ENCODE measurements at places on chromosomes 11 and 22.

DNA sequence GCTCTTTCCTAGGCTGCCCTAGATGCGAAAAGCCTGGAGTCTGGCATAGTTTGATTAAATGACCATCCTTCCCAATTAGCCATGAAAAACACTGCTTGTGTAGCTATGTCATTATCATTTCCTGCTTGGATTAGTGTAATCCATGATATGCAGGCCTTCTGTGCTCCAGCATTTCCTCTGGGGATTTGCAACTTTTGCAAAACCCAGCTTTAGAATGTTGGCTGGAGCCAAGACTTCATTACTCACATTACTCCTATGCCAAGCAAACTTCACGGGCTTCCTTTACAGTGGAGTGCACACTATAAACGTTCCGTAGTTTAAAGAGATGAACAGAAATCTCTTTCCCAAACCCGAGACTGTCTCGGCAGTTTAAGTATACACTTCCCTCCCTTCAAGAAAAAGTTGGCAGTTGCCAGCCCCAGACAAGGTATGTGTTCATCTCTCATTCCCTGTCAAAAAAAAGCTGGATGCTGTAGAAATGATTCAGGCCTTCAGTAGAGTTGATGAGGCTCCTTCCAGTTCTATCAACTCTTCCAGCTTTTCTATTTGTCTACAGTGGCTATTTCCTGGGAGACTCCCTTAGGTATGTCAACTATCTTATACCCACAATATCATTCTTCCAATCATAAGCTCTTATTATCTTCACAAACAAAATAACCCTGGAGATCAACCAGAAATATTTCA lies 180.0 kb downstream of the MAML2 start:
- DNase-seq = no peak

- DNase-seq = no peak
Observed at GRCh38 chr22:35064664-35065063, 1.3 kb upstream of the ISX start.

DNA sequence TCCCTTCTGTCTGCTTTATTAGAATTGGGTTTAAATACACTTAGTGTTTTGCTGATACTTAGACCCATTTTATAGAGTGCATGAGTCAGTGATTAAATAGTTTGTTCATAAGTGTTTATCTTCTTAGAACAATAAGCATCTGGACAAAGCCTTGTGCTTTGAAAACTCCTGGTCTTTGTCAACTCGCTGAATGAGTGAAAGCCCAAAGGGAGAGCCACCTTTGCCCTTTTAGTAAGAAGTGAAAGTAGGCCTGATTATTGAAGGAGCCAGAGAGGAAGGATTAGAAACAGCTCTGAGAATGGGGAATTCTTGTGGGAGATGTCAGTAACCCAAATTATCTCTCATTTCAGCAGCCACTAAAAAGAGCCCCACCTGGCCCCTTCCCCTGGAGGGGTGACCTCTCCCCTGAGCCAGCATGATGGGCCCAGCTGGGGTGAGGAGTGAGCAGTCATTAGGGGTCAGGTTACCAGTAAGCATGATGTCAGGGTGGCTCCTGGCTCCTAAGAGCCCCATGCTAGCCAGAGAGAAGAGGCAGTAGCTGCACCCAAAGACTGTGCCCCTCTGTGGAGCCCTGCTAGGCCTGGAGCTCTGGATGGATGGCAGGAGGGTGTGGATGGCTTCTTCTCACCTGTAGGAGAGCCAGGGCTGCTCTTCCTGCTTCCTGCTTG lies 125.1 kb upstream of the E2F8 start:
- DNase-seq = no peak

DNA sequence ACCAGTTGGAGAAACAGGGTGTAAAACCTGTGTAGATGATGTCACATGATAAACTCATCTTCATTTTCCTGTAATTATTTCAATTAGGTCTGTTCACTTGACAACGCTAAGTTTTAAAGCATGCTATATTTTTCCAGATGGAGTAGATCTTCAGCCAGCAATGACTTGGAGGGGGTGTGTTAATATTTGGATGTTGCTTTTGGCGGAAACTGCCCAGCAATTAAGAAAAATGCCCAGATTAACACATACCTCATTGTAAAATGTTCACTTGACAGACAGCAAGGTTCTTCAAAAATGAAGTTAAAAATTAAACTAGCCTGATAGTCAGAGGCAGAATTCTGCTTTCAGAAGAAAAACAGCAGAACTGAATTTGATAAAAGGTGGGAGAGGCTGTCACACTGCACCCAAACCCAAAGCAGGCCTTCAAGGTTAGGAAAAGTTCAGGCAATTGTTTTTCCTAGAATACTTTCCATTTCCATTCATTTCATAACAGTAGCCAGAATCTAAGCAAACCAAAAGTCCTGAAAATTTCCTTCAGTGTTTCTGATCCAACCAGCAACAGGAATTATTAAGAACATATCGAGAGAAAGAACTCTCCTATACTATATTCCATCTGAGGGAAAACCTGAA lies 33.0 kb downstream of the VSIG10L2 start:
- DNase-seq = no peak

DNA sequence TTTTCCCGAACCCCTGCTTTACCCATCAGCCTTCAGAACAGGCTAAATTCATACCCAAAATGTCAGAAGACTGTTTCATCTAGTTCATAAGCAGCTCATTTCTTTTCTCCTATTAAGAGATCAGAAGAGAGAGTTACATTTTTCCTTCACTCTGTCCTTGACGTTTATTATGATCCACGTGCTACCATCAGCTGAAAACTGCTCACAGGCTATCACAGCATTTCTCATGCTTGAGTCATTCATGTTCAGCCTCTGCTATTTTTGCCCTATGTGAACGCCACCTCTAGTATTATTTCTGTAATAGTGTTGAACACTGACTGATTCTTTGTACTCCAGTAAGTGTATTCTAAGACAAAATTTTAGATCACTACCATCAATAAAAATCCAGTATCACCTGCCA lies 51.9 kb downstream of the SLC1A2 start:
- DNase-seq = no peak

DNA sequence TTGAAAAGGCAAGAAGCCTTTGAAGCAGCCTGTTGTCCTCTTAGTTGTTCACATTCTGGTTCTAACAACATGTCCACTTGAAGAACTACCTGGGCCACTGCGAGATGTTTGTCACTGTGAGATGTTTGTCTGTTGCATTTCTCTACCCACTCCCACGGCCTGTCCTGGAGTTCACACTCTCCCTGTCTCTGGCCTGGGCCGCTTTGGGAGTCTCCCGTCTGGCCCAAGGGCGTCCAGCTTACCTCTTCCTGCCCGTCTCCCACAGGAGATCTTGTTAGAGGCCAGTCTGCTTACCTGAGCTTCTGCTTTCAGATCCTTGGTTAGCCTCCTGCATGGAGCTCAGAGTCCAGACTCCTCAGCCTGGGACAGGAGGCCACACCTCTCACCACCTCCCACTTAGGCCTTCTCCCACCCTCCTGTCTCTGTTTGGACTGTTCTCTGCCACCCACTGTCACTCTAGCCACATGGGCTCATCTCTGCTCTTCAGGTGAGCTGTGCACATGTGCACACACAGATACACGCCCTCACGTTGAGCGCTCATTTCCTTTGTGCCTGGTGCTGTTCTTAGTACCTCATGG lies 66.0 kb downstream of the TBC1D22A start:
- DNase-seq = no peak

DNA sequence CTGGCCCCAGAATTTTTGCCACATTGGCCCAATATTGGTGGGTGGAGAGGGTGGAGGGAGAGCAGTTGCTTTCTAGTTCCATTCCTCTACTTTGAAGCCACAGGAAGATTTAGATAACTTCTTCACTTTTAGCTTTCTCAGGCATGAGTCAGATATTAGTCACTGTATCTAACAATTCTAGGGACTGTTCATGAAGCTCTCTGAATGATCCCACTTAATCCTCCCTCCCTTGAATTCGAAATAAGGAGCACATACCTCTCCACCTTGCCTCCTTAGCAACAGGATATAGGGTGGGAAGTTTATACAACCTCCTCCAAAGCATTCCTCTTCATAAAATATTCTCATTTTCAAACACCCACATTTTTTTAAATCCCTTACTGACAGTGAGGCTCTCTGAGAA lies 13.5 kb downstream of the FSHB start:
- DNase-seq = no peak

GRCh38 chr11:12674571-12674935 lies 332 bp downstream of the TEAD1 start:
- DNase-seq = no peak
